NCI-H1417 treated with DMSO at 0.1 percent for 48 hours (cell line): ENCODE measurements at places on chromosomes 12 and 14.

DNA sequence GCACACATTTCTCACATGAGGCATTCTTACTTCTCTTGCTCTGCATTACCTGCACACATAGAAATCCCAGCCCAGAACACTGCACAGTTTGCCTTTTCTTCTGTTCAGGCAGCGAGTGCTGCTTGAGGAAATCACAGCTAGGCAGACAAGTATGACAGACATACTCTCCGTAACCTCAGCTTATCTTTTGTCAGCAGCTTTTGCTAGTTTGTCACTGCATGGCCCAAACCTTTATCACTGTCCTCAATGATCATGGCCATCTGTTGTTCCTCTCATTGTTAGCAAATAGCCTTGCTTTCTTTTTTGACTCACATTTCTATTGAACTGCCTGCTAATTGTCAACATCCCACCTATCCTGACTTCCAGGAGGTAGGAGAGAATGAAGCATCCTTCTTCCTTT, 5.3 kb downstream of the ZNF10 start:
- DNase-seq = no peak

- DNase-seq = no peak
These were observed 4.8 kb downstream of the MRPL51 start for GRCh38 chr12:6488240-6488639.

DNA sequence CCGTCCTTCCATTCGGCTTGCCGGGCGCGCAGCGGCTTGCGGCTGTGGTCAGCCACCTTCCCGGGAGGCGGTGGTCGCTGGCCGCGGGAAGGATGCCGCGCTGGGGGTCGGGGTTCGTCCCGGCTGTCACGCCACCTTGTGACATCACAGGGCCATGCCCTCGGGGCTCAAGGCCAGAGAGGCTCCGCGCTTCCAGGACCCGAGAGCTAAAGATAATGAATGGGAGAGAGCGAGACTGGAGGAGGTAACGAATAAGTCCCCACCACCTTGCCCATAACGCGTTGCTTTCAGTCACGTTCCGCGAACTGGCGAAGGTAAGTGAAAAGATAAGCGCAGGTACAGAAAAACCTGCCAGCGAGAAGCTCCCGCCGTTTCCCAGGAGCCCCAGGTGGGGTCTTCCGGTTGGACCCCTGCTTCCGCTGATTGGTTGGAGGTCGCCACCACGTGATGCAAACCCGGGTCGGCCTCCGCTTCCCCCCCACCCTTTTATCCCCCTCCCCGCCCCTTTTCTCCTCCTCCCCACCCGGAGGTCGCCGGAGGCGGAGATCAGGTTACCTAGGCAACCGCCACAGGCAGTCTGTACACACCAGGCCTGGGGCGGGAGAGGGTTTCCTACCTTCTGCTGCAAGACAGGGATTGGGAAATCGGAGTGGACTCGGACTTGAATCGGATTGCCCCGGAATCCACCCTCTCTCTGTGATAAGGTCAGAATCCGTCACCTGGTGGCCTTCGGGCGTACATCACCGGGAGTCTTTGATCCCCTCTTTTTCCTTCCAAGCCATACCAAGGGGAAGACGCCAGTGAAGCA, at the start of gene LRRC9:
TSS of gene LRRC9 (plus strand) at position 575 of the 808 bp plus-strand sequence.
- DNase-seq = no peak

DNA sequence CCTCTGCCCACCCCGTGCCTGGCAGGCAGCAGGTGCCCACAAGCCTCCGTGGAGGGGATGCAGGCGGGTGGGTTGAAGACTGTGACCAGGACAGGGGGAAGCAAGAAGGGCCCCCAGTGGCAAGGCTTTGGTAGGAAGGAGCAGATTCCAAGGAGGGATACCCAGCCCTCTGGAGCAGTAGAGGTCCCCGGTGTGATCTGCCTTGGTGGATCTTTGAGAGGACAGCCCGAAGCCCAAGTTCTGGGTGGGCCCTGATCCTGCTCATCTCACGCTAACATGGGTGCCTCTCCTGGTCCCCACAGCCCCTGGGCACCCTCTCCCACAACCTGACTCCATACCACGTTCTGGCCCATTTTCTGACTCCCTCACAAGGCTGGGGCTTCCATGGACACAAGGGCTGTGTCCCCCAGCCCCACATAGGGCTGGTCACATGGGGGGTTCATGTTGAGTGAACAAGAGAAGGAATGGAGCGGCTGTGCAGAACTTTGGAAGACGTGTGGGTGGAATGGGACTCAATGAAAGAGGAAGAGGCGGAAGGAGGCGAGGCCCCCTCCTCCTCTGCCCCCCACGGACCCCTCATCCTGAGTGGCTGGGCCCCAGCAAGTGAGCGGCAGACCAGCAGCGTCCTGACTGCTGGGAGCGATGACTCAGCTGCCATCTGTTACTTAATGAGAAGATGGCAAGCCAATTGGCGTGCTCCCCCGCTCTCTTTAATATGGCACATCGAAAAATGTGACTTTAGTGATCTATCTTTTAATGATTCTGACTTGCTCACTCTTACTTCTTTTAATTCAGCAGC, 77.0 kb upstream of the BCL11B start:
- no peak for DNase-seq

DNA sequence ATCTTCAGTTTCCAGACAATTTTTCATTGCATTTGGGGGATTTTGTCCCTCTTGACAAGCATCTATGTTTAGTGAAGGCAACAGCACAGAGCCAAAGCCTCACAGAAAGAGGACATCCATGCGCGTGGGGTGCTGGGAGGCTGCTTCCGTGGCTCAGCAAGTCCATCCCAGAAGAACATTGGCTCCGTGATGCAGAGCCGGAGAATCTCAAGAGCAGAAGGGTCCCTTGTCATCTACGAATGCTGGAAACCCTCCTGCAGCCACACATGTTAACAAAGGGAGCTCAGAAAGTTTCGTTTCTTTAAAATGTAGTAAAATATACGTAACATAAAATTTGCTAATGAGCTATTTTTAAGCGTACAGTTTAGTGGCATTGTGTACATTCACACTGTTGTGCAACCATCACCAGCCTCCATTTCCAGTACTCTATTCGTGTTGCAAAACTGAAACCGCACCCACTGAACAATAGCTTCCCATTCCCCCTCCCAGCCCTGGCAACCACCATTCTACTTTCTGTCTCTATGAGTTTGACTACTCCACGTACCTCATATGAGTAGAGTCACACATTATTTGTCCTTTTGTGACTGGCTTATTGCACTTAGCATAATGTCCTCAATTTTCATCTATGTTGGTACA, 185.9 kb downstream of the TTC7B start:
- DNase-seq = no peak
